ENCODE measurements at places on chromosomes 13 and 19. TPM values are rescaled to one million over a fixed set of nuclear protein-coding genes. Genes with fewer than 3 reads are reported as not detected.

DNA sequence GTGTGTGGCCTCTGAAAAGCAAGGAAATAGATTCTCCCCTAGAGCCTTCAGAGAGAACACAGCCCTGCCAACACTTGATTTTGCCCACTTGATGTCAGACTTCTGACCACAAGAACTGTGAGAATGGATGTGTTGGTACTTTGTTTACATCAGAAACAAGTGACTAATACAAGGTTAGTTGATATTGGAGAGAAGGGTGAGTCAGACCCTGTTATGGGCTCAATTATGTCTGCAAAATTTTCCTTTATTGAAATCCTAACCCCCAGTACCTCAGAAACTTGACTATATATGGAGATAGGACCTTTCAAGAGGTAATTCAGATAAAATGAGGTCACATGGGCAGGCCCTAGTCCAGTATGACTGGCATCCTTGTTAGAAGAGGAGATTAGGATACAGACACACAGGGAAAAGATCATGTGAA, 226.7 kb downstream of the RFC3 start:
- peak; percentile 78 for DNase-seq

DNA sequence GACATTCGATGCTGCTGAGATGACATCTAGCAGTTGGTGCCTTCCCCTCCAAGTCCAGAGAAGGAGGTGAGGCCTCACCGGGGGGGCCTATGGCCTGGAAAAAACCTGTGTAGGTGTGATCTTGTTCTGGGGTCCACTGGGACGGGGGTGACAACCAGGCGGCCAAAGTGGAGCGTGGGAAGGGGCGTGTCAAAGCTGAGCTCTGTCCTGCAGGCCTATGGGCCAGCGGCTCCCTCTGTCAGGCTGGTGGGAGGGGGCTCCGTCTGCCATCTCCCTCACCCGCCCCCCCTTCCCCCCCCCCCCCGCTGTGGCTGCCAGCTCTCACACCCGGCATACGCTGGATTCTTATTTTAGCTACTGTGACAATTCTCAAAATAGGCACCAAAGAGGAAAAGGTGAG, 56.7 kb upstream of the UQCRFS1 start:
- DNase-seq, result no peak

The MIR17HG gene
- 6.2 TPM for total RNA-seq

DNA sequence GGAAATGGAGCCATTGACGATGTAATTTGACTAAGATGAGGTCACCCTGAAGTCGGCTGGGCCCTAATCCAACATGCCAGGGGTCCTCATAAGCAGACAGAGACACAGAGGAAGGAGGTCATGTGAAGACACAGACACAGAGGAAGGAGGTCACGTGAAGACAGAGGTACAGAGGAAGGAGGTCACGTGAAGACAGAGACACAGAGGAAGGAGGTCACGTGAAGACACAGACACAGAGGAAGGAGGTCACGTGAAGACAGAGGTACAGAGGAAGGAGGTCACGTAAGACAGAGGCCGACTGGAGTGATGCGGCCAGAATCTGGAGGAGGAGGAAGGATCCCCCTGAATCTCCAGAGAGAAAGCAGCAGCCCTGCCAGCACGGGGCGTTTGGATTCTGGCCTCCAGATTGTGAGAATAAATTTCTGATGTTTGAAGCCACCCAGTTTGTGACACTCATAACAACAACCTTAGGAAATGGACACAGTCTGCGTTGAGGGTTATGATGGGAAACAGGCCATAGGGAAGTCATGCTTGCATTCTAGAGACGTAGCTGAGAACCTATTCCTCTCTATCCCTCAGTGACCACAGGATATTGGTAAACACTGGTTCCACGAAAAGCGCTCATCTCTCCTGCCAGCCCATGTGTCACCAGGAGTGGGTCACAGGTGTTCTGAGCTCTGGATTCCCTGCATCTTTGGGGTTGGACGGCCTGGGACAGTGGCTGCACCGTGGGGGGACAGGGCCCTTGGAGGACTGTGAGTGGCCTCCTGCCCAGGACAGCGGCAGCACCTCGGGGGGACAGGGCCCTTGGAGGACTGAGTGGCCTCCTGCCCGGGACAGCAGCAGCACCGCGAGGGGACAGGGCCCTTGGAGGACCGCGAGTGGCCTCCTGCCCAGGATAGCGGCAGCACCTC, 108.5 kb downstream of the SOX1 start:
- DNase-seq, result no peak

GRCh38 chr13:30289533-30289932, 17.8 kb downstream of the KATNAL1 start:
- DNase-seq, result no peak

DNA sequence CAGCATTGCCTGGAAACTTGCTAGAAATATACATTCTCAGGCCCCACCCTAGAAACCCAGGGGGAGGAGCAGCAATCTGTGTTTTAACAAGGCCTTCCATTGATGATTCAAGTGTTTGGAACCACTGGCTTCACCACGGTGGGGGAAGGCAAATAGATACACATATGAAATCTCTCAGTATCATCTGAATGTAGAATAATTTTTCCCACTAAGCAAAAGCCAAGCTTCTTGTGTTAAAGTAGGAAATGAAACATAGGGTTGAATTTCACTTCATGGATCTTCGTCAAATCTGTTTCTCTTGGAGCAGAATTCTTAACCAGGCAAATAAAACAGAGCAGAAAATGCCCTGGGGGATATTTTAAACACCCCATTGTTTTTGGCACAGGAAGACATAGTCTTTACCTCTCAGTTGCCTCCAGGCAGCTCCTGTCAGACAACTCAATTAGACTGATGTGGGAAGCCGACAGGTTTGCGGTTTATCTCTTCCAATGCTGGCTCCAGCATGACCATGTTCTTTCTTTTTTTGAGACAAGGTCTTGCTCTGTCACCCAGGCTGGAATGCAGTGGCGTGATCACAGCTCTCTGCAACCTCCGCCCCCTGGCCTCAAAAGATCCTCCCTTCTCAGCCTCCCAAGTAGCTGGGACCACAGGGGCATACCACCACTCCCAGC, 213.0 kb downstream of the FOXO1 start:
- peak; percentile 28 for DNase-seq

DNA sequence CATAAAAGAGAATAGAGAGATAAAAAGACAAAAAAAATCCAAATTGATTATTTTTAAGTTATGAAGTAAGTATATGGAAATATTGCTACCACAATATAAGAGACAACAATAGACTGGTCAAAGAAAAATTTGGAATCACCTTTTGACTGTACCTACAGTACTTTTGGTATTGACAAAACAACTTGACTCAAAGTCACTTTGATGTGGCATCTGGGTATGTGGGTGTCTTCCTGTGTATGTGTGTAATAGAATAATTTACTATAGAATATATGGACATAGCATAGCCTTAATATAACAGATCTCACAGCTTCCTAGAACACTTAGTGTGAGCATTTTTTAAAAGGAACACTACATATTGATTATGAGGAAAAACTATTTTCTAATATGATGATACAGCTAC, 1016.2 kb upstream of the PCDH20 start:
- no peak for DNase-seq

DNA sequence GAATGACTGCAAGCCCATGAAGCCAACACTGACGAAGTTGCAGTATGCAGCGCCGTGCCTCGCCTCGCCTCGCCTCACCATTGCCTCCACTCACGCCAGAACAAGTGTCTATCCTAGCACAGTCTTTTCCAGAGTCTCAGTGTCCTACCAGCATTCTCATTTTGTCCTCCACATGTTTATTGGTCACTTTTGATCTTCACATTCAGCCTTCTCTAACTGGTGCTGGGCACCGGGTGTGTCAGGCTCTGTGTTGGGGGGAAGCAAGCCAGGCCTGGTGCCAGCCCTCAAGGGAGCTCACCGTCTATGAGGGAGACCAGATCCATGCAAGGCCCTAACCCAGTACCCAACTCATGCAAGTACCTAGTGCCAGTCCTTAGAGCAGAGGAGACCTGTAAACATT, 69.7 kb upstream of the GPR183 start:
- DNase-seq, result no peak

The SHISA7 gene
- not detected for total RNA-seq

DNA sequence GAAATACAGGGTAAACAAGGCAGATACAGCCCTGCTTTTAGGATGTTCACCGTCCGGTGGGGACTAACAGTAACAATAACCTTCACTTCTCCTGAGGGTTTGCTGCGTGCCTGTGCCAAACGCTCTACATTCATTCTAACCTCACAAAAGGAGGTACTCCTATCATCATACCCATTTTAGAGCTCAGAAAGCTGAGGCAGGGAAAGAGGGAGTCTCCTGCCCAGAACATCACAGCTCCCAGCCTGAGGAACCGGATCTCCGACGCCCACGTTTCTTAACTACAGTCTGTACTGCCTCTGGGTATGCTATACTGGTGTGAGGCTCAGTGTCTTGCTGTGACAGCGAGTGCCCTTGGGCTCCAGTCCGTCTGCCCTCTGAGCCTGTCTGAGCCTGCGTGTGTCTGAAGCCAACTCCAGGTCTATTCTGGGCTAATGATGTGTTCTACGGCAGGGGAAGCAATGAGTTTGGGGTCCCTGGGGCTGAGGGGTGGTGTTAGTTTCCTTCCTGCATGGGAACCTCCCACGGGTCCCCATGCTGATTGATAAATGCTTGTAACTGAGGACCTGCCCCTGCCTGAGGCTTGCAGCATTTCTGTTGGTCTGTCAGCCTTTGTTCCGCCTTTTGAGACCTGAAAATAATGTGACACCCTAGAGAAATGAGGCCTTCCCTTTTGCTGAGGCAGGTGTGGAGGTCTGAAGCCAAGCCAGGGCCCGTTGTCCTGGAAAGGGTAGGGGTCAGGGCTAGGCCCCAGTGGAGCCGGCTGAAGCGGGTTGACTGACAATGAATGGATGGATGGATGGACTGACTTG, 4.9 kb downstream of the LIPE start:
- no peak for DNase-seq

DNA sequence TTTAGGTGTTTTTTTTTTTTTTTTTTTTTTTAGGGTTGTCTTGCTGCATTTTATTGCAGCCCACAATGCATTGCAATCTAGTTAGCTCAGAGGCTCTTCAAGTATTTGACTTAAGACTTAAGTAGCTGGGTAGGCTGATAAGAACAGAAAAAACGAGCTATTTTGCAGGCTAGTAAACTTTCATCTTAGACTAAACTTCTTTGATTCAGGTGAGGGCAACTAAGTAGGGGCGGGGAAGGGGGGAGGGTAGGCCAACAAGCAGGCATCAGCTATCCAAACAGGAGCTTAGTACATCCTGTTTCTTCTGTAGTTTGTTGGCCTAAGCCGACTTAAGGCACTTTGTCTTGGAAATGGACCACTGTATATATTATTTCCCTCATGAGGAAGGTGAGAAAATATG, 4.9 kb upstream of the TDRD3 start:
- DNase-seq, result no peak

All from fibroblast of lung (primary cell).